ENCODE measurements at places on chromosomes 5 and 9.
A peak's percentile ranks its signal among the peaks of the same experiment; 100 is the strongest.

DNA sequence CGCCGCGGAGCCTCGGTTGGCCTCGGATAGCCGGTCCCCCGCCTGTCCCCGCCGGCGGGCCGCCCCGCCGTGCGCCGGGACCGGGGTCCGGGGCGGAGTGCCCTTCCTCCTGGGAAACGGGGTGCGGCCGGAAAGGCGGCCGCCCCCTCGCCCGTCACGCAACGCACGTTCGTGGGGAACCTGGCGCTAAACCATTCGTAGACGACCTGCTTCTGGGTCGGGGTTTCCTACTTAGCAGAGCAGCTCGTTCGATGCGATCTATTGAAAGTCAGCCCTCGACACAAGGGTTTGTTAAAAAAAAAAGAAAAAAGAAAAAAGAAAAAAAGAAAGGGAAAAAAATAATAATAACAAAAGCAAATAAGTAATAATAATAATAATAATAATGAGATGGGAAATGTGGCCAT is 112.8 kb downstream of the GCNT1 start:
- no peak for DNase-seq

DNA sequence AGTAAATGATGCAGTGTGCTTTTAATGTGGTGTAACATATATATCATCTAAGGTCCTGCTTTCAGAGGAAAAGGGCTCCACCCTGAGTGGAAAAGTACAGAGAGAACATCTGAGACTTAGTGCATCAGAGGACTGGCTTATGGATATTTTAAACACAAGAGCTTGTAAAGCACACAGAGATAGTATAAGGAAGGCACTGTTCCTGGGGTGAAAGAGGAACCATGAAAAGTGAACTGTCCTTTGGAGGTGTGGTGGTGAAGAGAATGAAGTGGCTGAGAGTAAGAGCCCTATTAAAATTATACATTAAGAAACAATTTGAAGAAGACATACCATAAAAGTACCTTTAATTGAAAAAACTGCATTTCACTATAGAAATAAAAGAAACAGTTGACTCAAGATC is 68.9 kb downstream of the CSF2 start:
- DNase-seq, result no peak

DNA sequence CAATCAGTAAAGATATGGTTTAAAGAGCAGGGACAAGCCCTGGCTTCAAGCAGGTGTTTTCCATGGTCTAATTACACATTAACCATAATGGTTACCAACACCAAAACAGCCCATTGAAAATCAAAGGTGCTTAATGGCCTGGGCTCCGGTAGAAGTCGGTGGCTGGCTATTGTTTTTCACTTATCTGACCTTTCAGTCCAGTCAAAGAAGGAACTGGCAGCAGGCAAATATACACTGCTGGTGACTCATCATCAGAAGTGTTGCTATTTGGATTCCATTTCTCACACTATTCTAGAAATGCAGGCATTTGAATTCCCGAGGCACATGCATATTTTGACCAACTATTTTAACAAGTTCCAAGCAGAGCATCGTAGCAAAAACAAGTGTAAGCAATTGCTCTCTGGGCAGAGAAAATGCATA is 26.3 kb upstream of the GABRP start:
- DNase-seq, result no peak

DNA sequence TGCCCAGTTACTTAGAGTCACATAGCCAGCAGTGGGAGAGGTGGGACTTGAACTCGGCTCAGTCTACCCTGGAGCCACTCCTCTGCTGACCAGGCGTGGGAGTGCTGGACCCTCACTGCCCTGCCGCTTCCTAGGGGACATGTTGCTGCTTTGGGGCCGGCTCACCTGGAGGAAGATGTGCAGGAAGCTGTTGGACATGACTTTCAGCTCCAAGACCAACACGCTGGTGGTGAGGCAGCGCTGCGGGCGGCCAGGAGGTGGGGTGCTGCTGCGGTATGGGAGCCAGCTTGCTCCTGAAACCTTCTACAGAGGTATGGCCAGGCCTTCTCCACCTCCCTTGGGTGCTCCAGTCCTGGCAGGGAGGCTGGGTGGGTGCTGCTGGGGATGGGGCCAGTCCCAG is 3.4 kb upstream of the CACFD1 start:
- no peak for DNase-seq

- no peak for DNase-seq
These were observed 585.8 kb downstream of the TLE4 start for GRCh38 chr9:80157561-80157983.

DNA sequence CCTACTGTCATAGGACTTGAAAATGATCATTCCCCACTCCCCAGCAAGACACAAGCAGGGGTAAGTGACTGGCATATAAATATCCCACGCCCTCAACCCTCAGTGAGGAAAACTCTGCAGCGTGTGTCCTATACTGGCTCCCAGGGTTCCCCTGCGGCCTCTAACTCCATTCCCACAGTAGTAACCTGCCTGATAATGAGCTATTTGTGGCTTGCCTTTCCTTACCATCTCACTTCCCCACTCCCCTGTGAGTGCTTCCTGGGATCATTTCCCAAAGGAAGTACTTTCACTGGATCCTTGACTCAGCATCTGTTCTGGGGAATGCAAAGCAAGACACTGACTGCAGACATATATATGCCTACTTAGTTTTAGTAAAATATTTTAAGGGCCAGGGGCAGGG is 14.3 kb downstream of the CDC14B start:
- no peak for DNase-seq

- no peak for DNase-seq
These were observed 89.1 kb upstream of the PTPRD start for GRCh38 chr9:10701906-10702305.

- peak; percentile 24 for DNase-seq
These were observed 7.7 kb downstream of the PAX5 start for GRCh38 chr9:37026113-37026930.

GRCh38 chr5:172958331-172959046 is 735 bp upstream of the RPL26L1 start:
- DNase-seq, result no peak

GRCh38 chr5:148833122-148833521 is 6.7 kb downstream of the ADRB2 start:
- no peak for DNase-seq

DNA sequence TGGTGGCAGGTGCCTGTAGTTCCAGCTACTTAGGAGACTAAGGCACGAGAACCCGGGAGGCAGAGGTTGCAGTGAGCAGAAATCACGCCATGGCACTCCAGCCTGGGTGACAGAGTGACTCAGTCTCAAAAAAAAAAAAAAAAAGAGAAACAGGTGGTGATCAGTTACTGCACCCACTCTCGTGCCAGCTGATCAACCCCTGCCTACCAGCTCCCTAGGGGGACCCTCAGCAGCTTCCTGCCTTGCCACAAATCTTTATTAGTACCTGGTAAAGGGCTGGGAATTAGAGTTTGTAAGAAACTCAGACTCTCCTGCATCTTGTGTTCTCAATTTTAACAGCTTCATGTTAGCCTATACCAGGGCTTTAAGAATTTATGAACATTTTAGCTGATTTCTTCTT is 914.9 kb downstream of the EFNA5 start:
- DNase-seq, result no peak

- DNase-seq, result no peak
These were observed 55.3 kb upstream of the MTAP start for GRCh38 chr9:21747175-21747574.

- no peak for DNase-seq
These were observed 283.1 kb downstream of the ADAMTS6 start for GRCh38 chr5:65198456-65199120.

DNA sequence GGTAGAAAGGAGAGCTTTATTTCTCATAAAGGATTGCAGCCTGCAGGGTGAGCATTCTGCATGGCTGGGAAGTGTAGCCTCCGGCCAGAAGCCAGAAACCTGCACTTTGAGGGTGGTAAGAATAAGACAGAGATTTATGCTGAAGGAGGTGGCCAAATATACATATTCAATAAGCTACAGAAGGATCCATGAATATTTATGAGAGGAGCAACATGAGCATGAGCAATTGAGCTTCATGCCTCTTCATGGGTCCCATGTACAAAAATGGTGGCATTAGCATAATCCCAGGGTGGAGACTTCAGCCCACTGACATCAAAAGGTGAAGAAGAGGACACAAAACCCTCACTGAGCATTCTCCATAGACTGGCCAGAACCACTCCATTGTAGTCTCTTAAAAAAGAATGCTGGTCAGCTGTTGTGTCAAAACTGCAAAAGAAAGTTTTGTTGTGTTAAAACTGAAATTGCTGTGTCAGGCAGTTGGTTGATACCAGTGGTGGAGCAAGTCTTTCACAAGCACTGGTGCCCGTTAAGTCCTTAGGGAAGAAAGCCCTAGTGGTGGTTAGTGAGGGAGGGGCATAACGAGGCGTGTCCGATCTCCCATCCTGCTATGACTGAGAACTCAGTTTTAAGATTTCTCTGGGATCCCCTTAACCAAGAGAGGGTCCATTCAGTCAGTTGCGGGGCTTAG is 160.8 kb upstream of the MAP1B start:
- no peak for DNase-seq

DNA sequence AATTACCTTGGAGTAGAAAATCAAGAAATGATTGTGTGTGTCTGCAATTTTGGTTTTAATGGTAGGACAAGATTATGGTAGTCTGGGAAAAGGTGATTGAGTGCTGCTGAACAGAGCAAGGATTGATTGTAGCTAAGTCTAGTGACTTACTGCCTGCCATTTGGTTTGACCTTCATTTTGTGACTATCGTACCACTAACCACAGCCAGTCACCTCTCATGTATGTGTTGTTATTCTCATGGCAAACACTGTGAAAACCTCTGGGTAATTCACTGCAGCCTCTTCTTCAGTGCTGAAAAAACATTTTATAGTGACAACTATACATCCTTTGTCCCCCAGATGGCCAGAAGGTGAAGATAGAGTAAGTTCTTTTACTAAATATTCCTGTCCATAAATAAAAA is 37.5 kb downstream of the CTNNA1 start:
- DNase-seq, result no peak

- DNase-seq, result peak; percentile 5
These were observed 25.5 kb downstream of the ESM1 start for GRCh38 chr5:54959673-54960418.

DNA sequence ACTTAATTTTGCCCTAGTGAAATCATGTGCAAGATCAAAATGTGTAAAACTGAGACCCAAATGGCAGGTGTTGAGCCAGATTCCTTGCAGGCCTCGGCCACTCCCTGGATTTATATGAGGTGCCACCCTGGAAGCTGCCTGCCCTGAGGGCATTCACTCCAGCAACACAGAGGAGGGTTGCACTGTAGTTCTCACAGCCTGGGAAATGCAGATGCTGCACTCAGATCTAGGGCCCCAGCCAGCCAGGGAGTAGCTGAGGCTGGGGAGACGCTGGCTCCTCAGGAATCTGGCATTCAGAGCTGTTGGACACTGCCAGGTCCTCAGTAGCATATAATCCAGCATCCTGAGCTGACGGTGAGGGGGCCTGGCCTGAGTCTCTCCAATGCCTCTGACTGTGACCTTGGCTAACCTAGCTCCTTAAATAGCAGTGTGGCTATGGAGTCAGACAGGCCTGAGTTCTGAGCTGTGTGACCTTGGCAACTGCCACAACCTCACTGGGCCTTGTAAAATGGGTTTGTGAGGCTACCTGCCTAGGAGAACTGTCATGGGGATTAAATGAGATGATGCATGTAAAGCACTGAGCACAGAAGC is 8.7 kb downstream of the KCNMB1 start:
- peak; percentile 32 for DNase-seq

GRCh38 chr9:16505199-16505598 is 365.3 kb downstream of the BNC2 start:
- DNase-seq, result no peak

GRCh38 chr9:108900176-108900575 is 33.7 kb downstream of the ELP1 start:
- no peak for DNase-seq

DNA sequence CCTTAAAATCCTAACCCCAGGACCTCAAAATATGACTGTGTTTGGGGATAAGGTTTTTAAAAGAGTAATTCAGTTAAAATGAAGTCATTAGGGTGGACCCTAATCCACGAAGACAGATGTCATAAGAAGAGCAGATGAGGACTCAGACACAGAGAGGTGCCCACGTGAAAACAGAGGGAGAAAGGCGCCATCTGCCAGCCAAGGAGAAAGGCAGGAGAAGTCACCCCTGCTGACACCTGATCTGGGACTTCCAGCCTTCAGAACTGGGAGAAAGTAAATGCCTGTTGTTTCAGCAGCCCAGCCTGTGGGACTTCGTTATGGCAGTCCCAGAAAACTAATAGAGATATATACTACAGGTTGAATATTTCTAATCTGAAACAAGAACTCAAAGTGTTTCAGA is 67.4 kb downstream of the ROR2 start:
- peak; percentile 16 for DNase-seq

GRCh38 chr9:128007566-128008138 is 26.9 kb upstream of the EEIG1 start:
- DNase-seq, result peak; percentile 3

GRCh38 chr5:91712718-91713117 is 329.6 kb upstream of the ARRDC3 start:
- DNase-seq, result no peak

DNA sequence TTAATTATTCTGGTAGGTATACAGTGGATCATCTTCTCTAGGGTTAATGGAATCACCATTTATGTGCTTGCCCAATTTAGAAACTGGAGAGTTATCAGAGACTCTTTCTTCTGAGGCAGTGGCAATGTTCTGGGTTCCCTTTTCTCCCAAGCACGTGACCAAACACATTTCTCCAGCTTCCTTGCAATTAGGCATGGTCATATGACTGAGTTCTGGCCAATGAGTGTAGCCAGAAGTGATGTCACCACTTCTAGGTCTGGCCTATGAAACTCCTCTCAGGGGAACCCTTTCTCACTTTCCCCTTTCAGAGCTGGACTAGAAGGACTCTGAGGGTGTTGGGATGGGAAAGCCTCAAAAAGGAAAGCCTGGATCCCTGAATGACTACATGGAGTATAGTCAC is 172.0 kb downstream of the NSG2 start:
- no peak for DNase-seq

DNA sequence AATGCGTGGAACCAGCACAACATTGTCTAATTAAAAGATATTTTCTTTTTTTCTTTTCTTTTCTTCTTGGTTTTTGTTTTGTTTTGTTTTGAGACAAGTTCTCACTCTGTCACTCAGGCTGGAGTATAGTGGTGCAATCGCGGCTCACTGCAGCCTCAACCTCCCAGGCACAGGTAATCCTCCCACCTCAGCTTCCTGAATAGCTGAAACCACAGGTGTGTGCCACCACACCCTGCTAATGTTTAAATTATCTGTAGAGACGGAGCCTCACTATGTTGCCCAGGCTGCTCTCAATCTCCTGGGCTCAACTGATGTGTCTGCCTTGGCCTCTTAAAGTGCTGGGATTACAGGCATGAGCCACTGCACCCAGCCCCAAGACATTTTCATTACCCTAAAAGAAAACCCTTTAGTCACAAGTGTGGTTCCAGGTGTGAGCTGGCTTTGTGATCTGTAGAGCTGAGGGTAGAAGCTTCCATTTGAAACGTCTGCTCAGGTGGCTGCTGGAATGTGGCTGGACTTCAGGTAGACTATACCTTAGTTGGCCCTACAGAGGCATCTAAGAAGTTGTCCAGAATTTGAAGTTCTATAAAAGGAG is 19.1 kb upstream of the NEK6 start:
- no peak for DNase-seq

DNA sequence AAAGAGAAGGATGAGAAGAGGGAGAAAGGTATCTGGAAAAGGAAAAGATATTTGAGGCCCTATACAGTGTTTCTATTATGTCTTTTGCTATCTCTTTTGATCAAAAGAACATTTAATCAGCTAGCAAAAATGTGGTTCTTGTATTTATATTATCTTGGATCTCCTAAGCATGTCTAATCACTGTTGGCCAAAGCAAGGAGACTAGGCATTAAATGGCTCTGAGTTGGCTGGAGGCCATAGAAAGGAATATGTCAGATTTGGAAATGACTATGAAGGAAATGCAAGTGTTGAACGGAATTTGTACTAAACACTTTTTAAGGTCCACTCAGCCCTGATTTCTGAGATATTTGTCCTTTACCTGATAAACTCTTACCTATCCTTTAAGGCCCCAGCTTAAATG is 22.4 kb upstream of the THG1L start:
- DNase-seq, result no peak
